ENCODE measurements at places on chromosomes 11 and 22.

DNA sequence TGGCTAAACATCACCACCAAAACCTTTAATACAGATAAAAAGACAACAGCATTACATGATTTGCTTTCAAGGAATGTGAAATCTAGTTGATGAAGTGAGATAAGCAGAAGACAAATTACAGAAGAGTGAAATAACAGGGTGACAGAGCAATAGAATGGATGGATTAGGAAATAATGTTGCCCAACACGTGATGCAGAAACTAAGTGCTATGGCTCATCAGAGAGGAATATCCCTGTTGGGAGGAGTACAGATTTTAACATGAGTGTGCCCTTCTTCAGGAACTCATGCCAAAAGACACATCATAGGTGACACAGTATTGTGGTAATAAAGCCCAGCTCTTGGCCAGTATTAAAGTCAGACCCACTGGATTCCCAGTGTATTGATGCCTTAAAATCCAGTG lies 176.6 kb upstream of the RAG2 start:
- no peak for DNase-seq

DNA sequence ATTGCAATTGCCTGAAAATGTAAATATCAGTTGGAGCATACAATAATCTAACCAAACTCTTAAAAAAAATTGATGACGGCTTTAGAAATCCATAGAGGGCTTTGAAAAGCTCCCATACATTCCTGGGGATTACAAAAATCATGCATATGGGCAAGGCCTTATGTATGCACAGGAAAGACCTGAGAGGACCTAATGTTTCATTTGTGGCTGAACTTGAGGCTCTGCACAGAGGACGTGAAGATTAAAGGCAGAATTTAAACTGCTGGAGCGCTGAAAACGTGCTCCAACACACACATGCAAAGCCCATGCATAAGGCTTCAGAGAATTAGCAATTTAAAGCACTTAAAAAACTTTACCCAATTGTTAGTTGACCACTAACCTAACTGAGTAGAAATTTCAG lies 3.5 kb downstream of the OR5B12 start:
- DNase-seq, result no peak

DNA sequence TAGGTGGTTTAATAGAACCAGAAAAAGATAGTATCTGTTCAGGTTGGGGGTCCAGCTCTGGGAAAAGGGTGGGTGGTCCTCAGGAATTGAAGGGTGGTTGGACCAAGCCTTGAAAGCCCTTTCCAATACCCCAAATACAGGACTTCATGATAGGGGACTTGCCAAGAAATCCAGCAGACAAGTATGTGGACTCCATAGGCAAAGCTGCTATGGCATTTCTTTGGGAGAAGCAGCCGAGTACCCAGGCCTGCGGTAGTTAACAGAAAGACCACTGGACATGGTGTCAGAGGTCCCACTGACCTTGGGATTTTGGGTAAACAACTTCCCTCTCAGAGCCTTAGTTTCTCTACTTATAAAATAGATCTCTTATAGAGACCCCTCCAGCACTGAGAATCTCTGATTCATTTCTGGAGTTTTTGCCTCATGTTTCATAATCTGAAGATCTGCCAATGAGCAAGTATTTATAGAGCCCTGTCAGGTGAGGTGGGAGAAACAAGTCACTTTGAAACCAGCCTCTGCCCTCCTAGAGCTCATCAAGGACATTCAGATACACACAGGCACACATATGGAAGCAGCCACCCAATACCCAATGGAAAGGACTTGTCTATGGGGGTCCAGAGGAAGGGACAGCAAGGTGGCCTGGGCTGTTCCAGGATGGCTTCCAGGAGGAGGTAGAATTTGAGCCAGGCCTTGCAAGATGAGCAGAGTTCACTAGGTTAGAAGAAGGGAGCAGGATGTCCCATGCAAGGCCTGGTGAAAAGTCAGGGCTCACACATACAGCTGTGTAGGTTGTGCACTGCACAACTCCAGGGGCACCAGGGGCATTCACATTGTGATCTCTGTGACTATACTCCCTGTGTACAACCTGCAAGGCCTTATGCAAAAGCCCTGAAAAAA lies 31.0 kb upstream of the ACCSL start:
- DNase-seq, result no peak

- no peak for DNase-seq
Observed at GRCh38 chr11:84837402-84838069, 789.6 kb downstream of the DLG2 start.

- no peak for DNase-seq
Observed at GRCh38 chr11:47183969-47184368, 2.3 kb downstream of the PACSIN3 start.

Measured in NCI-H1436 (cell line).